Uterine smooth muscle cell (primary cell): ENCODE measurements at places on chromosomes 11 and 22. TPM values are rescaled to one million over a fixed set of nuclear protein-coding genes. Genes with fewer than 3 reads are reported as not detected.

HPX gene
- 0.33 and 0.50 TPM in 2 replicates for total RNA-seq

TRMT112 gene
- 345 and 365 TPM in 2 replicates for total RNA-seq

LGR4 gene
- 9.8 and 11.0 TPM in 2 replicates for total RNA-seq

SAA4 gene
- total RNA-seq: not detected in 2 replicates

MMP27 gene
- total RNA-seq: not detected in 2 replicates

RAB38 gene
- 3.4 and 6.5 TPM in 2 replicates for total RNA-seq

DNAJB7 gene
- total RNA-seq: not detected in 2 replicates

PLAAT3 gene
- 4.2 and 10.4 TPM in 2 replicates for total RNA-seq

SULT4A1 gene
- 0.12 TPM in 1 of 2 replicates, not detected in the other for total RNA-seq

GAL3ST1 gene
- total RNA-seq: 0.11 TPM in 1 of 2 replicates, not detected in the other

CLMP gene
- total RNA-seq: 103 and 152 TPM in 2 replicates

TPCN2 gene
- 14.1 and 16.4 TPM in 2 replicates for total RNA-seq

C1QTNF6 gene
- 2.7 and 4.0 TPM in 2 replicates for total RNA-seq

SMTNL1 gene
- total RNA-seq: not detected in 2 replicates

GNAZ gene
- total RNA-seq: 11.6 and 11.8 TPM in 2 replicates

PTPN5 gene
- under 0.01 TPM in 1 of 2 replicates, not detected in the other for total RNA-seq

DBX1 gene
- total RNA-seq: not detected in 2 replicates

RASGRP2 gene
- 0.33 and 1.2 TPM in 2 replicates for total RNA-seq

ETS1 gene
- total RNA-seq: 51.9 and 98.3 TPM in 2 replicates

SYNGR1 gene
- 5.9 and 8.1 TPM in 2 replicates for total RNA-seq

PPM1F gene
- total RNA-seq: 48.1 and 54.5 TPM in 2 replicates

EFCAB6 gene
- total RNA-seq: 0.55 and 3.6 TPM in 2 replicates

DSCAML1 gene
- total RNA-seq: not detected in 2 replicates

FAM111B gene
- total RNA-seq: 3.5 and 22.4 TPM in 2 replicates

FGF3 gene
- total RNA-seq: not detected in 2 replicates

BRMS1 gene
- 45.5 and 73.5 TPM in 2 replicates for total RNA-seq

PKDREJ gene
- total RNA-seq: not detected in 2 replicates

PLCB3 gene
- 55.2 and 56.8 TPM in 2 replicates for total RNA-seq

LAYN gene
- 34.1 and 45.0 TPM in 2 replicates for total RNA-seq

ARL14EP gene
- 27.7 and 38.1 TPM in 2 replicates for total RNA-seq

OR5W2 gene
- total RNA-seq: not detected in 2 replicates

GRM5 gene
- under 0.01 and 0.11 TPM in 2 replicates for total RNA-seq

ACRV1 gene
- total RNA-seq: not detected in 2 replicates

LRRN4CL gene
- 12.2 and 23.5 TPM in 2 replicates for total RNA-seq

FAM83F gene
- total RNA-seq: under 0.01 TPM in 1 of 2 replicates, not detected in the other

GPR83 gene
- under 0.01 TPM in 1 of 2 replicates, not detected in the other for total RNA-seq

DLG2 gene
- total RNA-seq: 0.75 and 1.1 TPM in 2 replicates

TRIM48 gene
- not detected in 2 replicates for total RNA-seq

ST14 gene
- under 0.01 TPM in 1 of 2 replicates, not detected in the other for total RNA-seq

SCGB1A1 gene
- not detected in 2 replicates for total RNA-seq

C11orf86 gene
- total RNA-seq: not detected in 2 replicates

RELT gene
- 3.1 and 4.9 TPM in 2 replicates for total RNA-seq

OR51V1 gene
- total RNA-seq: not detected in 2 replicates
